ENCODE measurements at places on chromosomes 16 and 17.

- no peak for DNase-seq
Measured at GRCh38 chr17:11244776-11245175, 3.8 kb downstream of the SHISA6 start.

DNA sequence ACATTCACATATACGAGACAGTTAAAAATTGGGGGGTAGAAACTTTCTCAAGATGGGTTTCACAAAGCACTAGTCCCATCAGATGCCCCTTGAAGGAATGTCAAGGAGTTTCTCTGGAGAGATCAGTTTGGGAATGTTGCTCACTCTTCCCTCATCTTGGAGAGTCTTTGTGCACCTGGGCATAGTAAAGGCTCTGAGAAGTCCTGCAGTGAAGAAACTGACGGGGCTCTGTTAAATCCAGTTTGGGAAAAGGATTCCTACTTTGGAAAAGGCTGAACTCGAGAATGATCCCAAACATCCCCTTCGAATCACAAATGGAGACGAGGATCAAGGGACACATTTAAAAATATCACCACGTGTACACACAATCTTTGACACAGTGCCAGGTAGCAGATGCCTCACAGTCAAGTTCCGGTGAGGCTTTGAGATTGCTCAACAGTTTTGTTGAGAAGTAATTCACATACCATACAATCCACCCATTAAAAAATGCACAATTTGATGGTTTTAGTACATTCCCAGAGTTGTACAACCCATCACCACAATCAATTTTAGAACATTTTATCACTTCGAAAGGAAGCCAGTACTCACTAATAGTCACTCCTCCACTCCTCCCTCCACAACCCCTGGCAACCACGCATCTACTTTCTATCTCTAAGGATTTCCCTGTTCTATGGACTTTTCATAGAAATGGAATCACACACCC is 203.4 kb upstream of the FOXF1 start:
- no peak for DNase-seq

GRCh38 chr16:2790631-2791030 is 3.3 kb upstream of the PRSS33 start:
- no peak for DNase-seq

GRCh38 chr16:75938818-75939217 is 212.5 kb upstream of the CPHXL start:
- no peak for DNase-seq

- no peak for DNase-seq
Measured at GRCh38 chr16:69691980-69692911, 34.1 kb downstream of the NQO1 start.

DNA sequence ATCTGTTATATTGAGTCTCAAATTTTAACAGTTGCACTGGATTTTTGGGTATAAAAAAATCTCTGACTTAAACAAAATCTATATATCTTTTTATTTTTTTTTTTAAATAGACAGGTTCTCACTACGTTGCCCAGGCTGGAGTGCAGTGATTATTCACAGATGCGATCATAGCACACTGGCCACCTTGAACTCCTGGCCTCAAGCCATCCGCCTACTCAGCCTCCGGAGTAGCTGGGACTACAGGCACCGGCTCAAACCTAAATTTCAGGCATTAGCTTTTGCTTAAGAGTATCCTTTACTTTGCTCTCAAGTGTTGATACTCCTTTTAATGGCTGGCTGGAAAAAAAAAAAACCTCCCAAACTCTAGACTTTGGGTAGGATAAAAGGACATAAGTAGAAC is 61.6 kb downstream of the RPGRIP1L start:
- DNase-seq, result no peak

GRCh38 chr17:50947782-50948543 is 81.8 kb upstream of the TOB1 start:
- no peak for DNase-seq

DNA sequence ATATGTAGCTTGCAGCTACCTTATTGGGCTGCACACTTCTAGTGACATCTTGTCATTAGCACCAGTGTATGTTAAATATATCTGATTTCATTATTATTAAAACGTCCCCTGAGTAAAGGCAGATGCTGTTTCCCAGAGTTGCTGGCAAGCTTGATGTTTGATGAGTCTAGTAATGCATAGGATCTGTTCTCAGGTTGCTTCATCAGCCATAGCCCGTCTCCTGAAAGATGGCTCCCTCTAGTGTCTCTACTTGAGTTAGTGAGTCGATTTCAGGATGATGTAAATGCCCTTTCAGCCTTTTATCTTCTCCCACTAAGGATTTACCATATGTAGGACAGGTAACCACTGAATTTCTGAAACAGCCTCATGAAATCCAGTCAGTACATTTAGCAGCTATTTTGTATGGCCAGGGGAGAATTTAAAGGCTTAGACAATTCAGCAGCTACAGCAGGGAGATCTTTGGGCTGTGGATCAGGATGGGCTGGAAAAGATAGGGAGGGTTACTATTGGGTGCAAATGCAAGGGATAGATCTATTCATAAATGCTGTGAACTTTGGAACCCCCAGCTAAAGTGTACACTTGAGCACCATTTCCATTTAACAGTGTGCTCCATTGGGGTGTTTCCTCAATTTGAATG is 376.3 kb downstream of the CNTNAP4 start:
- peak; percentile 59 for DNase-seq

DNA sequence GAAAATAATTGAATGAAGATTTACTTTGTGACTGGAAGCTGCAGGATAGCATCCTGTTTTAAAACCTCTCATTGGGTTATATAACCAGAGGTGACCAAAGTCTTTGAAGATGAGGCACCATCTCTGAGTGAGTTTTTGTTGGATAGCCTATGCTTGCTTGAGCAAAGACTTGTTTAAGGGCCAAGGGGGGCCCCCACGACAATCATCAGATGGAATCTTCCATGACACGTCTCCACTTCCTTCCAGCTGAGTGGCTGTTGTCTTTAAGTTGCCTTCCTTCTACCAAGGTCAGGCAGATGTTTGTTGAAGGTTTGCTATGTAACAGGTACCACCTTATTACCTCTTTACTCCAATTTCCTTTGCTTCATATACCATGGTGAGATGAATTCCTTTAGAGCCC is 188.8 kb downstream of the PRKCA start:
- no peak for DNase-seq

DNA sequence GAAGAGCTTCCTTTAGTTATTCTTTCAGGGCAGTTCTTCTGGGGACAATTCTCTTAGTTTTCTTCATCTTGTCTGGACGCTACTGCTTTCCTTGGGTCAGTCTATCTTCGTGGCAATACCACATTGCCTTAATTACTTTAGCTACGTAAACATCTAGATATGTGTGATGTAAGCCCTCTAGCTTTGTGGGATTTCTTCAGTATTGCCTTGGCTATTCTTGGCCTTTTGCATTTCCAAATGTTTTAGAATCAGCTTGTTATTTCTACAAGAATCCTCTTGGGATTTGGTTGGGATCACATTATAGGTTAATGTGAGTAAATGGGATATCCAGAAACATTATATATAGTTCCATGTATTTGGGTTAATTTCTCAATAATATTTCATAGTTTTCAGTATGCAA is 9.0 kb upstream of the ST6GALNAC2 start:
- DNase-seq, result no peak

DNA sequence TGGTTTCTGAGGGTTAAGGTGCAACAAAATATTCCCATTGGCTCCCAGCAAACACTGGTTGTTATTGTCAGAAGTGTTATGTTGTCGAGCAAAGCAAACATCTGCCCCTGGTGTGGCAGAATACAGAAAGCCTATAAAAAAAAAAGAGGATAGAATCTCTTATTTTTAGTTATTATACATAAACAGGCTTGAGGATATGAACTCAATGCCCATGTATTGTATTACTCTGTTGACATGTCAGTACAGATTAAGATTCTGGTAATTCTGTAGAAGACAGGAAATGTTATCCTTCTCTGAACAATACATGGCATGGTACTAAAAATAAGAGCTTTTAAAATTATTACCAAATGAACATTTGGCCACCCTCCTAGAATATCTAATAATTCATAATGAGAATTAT is 73.7 kb downstream of the CA4 start:
- no peak for DNase-seq

- DNase-seq, result peak; percentile 49
Measured at GRCh38 chr17:44170499-44171201, at the start of gene ASB16. TSS of gene ASB16 (plus strand) at chr17:44170704. CDS start at chr17:44170790, 86 bp downstream.

DNA sequence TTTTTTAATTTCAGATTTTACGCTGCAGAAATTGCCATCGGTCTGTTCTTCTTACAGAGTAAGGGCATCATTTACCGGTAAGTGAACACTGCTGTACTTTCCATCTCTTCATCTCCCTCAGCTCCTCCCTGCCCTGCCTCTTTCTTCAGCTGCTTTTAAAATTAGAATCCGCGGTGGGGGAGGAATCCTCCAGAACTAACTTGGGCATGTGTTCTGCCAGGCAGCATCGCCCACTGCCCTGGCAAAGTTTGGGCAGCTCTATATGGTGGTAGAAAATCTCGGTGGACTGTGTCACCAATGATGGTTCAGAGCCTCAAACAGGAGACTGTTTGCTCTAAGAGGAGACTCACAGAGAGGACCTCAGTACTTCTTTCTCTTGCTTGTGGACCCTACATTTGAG is 81.6 kb upstream of the CACNG3 start:
- no peak for DNase-seq

GRCh38 chr16:87960852-87961251 is 9.6 kb downstream of the BANP start:
- DNase-seq, result no peak

DNA sequence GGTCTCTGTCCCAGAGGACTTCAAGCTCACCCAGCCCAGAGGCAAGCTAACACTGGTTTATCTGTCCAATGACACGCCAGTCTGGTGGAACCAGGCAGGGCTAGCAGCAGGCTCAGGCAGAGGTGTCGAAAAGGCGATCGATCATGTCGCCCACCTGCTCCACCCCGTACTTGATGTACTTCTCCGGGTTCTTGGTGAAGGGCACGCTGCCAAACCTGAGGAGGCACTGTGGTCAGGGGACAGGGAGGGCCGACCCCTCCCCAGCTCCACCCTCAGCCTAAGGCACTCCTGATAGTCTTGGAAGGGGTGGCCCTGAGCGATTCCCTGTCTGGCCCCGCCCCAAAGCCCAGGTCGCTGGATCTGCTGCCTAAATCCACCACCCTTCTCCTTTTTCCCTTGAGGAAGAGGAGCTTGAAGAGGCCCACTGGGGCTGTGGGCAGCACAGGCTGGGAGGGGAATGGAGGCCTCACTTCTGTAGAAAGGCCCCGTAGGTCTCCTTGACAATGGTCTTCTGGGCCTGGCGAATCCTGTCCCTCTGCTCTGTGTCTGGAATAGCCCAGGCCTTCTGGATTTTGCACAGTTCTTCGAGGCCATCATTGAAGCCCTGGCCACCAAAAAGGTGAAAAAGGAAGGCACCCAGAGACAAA is 4.7 kb downstream of the ZACN start:
- DNase-seq, result no peak

- DNase-seq, result no peak
Measured at GRCh38 chr16:86532526-86532815, 22.1 kb downstream of the FOXF1 start.

DNA sequence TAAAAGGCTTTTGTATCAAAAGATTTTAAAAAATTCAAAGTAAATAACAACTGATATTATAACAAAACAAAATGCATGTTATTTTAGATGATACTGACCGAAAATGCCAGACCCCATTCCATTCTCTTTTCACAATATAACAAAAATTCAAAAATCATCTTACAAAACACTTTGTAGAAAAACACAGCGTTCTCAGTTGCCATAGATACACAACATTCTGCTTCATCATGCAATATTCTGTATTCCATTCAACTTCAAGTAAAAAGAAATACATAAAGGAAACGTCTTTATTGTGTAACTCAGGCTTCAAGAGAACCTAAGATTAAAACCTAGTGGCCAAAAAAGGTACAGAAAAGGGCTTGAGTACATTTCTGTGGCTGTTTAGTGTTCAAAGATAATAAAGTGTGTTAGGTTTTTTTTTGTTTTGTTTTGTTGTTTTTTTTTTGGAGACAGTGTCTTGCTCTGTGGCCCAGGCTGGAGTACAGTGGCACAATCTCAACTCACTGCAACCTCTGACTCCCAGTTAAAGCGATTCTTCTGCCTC is 250.5 kb downstream of the CEP112 start:
- DNase-seq, result no peak

GRCh38 chr16:69762814-69763598 is 874 bp downstream of the WWP2 start:
- DNase-seq, result no peak

GRCh38 chr16:80038566-80038965 is 438.0 kb upstream of the MAF start:
- DNase-seq, result no peak

DNA sequence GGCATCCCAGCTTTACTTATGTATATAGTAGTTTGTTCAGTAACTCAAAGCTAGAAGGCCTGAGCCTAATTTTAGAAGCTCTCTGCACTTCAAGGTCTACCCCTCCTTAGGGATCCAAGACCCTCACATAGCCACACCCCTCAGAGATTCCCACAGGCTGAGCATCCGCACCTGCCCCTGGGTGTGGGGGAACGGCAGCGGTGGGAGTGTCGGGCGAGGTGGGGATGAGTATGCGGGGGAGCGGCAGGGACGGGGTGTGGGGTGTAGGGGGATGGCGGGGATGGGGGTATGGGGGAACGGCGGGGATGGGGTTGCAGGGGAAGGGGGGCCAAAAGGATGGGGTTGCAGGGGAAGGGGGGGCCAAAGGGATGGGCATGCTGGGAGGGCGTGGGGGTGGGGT is 24.9 kb upstream of the BEAN1 start:
- DNase-seq, result no peak

DNA sequence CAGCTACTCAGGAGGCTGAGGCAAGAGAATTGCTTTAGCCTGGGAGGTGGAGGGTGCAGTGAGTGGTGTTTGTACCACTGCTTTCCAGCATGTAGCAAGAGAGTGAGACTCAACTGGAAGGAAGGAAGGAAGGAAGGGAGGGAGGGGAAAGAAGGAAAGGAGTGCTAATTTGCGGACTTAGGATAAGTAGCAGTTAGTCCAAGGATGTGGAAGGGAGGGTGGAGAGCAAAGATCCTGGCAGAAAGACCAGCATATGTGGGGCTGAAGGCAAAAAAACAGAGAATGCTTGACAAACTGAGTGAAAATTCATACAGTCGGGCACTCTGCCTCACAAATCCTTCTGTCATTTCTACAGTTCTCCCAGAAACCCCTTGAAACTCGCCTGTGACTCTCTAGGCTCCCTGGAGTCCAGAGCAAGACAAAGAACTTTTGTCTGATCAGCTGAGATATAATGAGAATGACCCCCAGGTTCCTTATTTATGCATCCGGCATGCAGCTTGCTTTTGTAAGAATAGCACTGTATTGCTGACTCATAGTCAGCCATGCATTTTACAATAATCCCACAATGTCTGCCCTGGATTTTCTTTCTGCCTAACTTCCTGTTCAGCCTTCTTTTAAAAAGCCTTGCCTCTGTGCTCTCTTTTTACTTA is 31.5 kb downstream of the CDK5RAP3 start:
- DNase-seq, result no peak

DNA sequence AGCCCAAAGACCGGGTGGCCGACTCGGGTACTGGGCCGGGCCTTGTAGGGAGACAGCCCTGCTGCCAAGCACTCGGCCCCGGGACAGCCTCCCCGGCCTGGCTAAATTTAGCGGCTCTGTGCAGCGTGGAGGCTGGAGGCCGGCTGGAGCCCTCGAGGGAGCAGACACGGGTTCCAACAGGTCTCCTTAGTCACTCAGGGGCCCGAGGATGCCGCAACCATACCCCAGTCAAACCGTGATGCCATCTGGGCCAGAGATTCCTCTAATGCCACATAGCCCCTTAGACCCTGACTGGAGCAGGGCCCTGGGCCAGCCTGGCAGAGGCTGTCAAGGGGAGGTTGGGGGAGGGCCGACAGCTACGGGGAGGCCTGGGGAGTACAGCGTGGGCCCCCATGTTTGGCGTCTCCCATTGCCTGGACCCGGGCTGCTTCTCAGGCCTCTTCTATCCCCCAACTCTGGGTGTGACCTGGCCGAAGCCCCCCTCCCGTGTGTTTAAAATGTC is 2.9 kb upstream of the P2RX1 start:
- no peak for DNase-seq

Measured in NCI-H1417 treated with DMSO at 0.1 percent for 48 hours (cell line).